ENCODE measurements at places on chromosomes 16 and 17. TPM values are rescaled to one million over a fixed set of nuclear protein-coding genes. Genes with fewer than 3 reads are reported as not detected.

PER1 gene
- total RNA-seq: 2.5 TPM

NECAB2 gene
- 0.53 TPM for total RNA-seq

ARHGDIA gene
- total RNA-seq: 123 TPM

KRTAP1-1 gene
- total RNA-seq: not detected

TNK1 gene
- total RNA-seq: 0.08 TPM

KRTAP9-2 gene
- total RNA-seq: not detected

TUBB3 gene
- total RNA-seq: 447 TPM

CLEC3A gene
- total RNA-seq: not detected

ST6GALNAC1 gene
- not detected for total RNA-seq

EVPL gene
- not detected for total RNA-seq

PPY gene
- not detected for total RNA-seq

CMTM1 gene
- total RNA-seq: 1.9 TPM

CMTM2 gene
- total RNA-seq: not detected

TBC1D3G gene
- not detected for total RNA-seq

EME1 gene
- total RNA-seq: 2.6 TPM

POLR2A gene
- 62.8 TPM for total RNA-seq

MIS12 gene
- 13.5 TPM for total RNA-seq

ASPA gene
- not detected for total RNA-seq

KRT27 gene
- not detected for total RNA-seq

OTOP3 gene
- not detected for total RNA-seq

TNFRSF12A gene
- 365 TPM for total RNA-seq

FOXN1 gene
- not detected for total RNA-seq

MAPT gene
- 0.15 TPM for total RNA-seq

CSH1 gene
- total RNA-seq: not detected

LLGL2 gene
- 0.59 TPM for total RNA-seq

PCTP gene
- 16.8 TPM for total RNA-seq

WNT9B gene
- total RNA-seq: not detected

USP22 gene
- total RNA-seq: 200 TPM

ASGR2 gene
- total RNA-seq: not detected

PRAC2 gene
- total RNA-seq: not detected

ALDH3A2 gene
- total RNA-seq: 83.7 TPM
